ENCODE measurements at places on chromosomes 2 and 18.

GRCh38 chr2:199404841-199405240 lies 52.9 kb downstream of the SATB2 start:
- DNase-seq = peak; percentile 19

DNA sequence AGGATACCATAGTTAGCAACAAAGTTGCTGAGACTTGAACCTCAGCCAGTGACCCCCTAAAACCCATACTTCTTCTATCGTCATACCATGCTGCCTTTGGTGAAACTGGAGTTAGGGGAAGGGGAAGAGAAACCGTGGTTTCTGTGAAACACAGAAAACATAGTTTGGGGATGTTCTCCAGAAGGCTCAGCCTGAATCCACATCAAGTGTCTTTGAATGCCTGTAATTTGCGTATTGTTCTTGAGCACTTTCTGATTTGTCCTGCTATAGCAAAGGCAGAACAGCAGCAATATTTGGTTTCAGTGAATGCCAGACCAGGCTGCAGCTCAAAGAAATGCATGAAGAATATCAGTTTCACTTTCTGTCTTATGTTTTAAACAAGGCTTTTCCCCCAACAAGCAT lies 258.7 kb downstream of the TTC32 start:
- no peak for DNase-seq

DNA sequence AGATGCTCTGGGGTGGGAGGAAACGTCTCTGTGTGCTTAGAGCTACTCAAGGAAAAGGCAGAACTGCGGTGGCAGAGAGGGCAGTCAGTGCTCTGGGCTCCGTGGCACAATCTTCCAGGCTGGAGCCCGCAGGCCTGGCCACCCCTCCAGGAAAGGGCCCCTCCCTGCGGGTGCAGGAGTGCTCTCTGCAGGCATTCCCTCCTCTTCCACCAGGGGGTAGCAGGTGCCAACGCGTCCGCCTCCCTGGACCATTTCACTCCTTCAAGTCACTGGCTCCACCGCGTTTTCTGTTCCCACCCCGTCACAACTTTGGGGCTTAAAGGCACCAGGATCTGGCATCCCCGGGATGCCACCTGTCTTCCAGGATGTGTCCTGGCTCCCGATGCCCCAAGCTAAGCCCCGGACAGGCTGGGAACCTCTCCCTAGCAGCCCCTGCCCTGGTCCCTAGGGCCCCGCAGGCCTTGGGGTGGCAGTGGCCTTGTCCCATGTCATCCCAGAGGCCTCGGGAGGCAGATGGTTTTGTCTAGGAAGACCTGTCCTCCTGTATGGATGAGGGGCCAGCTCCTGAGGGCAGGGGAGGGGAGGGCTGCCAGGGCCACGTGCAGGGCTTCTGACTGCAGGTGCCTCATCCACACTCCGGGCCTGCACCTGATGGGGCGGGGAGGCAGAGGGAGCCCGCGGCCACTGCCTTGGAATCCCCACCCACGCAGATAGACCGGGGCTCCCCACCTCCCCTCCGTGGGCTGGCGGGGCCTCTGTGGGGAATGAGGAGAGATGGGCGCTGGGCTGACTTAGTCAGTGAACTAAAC lies 26.4 kb downstream of the KCNIP3 start:
- peak; percentile 32 for DNase-seq

GRCh38 chr2:159900343-159900742 lies 102.3 kb upstream of the CD302 start:
- no peak for DNase-seq

DNA sequence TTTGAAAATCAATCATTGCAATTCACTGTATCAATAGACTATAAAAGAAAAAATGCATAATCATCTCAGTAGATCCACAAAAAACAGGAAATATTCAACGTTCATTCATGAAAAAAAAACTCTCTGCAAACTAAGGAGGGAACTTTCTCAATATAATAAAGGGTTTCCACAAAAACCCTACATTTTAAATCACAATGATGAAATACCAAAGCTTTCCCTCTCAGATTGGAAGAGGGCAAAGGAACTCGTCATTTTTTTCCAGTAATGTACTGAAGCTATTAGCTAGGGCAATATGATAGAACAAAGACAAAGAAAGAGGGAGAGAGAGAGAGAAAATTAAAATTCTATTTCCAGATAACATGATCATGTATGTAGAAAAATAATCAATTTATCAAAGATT lies 167.1 kb upstream of the RBMS1 start:
- DNase-seq = no peak

- no peak for DNase-seq
These were observed 377.7 kb upstream of the ST6GAL2 start for GRCh38 chr2:107263628-107264027.

DNA sequence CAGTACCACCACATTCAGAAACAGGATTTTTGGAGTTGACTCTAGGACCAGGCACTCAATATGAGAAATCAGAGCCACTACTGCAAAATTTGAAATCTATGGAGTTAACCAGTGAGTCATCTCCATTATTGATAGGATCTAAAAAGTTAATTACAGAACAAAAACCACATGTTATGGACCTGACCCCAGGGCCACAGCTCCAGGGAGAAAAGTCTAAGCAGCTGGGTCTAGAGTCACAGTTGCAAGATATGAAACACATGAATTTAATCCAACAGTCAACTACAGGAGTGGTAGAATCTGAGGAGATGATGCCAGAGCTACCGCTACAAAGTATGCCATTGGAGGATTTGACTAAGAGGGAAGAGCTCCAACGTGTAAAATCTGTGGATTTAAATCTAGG lies 13.4 kb upstream of the ZNF512 start:
- DNase-seq = no peak

DNA sequence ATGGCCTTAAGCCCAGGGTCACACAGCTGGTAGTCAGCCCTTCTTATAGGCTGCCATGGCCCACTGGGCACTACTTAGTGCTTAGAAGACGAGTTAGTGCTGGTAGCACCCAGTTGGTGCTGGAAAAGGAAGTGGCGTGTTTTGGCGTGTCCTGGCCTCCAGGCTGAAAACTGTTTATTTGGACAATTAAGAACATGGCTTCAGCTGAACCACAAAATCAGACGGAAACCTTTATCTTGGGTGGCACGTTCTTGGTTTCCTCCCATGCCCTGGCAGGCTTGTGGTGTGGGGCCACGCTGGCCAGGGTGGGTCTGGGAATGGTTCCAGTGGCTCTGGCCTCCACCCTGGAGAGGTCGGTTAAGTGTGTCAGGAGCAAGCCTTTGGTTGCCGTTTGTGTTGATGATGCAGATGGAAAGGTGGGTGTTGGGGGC lies 141.5 kb upstream of the HAAO start:
- peak; percentile 71 for DNase-seq

- DNase-seq = no peak
These were observed 325.9 kb downstream of the FSIP2 start for GRCh38 chr2:186064507-186064906.

DNA sequence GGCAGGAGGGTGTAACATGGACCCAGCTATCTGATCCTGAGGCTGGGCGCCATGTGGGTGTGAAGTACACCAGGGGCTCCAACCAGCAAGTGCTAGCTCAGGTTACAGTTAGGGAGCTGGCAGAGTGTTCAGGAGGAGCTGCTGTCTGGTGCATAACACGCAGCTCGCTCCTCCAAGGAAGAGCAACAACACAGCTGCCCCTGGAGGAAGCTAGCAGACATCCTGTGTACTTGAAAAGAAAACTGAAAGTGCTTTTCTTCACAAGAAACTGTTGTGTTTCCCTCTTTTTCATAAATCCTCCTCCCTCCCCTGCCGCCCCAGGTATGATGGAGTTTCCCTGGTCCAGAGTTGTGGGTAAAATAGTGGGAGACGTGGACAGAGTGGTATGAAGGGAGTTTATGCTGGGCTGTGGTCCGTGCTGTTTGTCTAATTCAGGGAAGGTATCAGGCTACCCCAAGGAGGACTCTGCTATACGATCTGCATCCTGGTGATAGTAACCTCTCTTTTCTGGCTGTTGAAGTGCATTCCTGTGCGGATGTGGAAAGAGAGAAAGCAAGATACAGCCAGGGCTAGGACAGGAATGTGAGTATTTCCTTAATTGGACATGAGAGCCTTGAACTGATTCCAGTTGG lies 6.1 kb upstream of the LBH start:
- no peak for DNase-seq

DNA sequence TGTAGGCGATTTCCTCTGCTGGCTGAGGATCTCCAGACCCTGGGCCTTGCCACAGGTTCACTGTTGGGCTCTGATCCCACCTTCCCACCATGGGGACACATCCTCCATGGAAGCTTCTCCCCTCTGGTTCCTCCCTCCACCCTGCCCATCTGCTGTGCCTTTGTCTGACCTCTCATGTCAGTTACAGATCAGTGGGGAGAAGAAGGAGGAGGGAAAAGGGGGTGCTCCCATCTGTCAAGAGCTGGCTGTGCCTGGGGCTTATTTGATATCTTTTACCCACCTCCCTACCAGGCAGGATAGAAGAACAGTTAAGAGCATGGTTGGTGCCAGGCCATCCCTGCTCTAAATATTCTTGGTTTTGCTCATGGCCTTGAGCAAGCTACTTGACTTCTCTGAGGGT lies 12.3 kb upstream of the DNAJB2 start:
- no peak for DNase-seq

GRCh38 chr2:34280606-34281005 lies 681.5 kb upstream of the FAM98A start:
- DNase-seq = no peak

- peak; percentile 14 for DNase-seq
These were observed 745.0 kb downstream of the CBLN2 start for GRCh38 chr18:71798986-71799673.

- DNase-seq = no peak
These were observed 355.9 kb downstream of the EIPR1 start for GRCh38 chr2:3021720-3022119.

DNA sequence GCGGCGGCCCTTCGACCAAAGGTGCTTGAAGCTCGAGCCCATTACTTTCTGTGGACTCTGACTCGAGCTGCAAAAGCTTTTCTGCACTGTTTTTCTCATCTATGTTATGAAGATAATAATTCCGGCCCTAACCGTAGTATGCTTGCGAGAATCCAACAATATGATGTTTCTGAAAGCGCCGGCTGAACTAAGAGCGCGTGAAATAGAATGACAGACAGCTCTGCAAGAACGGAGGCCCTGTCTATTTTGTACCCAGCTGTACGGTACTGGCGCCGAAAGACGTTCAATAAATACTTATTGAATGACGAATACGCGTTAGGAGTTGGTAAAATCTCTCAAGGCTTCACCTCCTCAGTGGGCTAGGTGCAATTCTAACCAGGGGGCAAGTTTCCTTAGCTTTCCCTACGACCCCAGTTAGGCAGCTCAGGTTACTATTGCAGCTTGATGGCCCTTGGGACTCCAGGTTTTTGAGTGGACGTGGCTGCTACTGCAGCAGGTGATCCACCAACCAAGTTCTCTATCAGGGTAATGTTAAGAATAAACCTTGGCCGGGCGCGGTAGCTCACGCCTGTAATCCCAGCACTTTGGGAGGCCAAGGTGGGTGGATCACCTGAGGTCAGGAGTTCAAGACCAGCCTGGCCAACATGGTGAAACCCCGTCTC lies 570 bp downstream of the SCRN3 start:
- peak; percentile 40 for DNase-seq

GRCh38 chr2:237434866-237435311 lies 20.9 kb upstream of the COL6A3 start:
- no peak for DNase-seq
